Gastrocnemius medialis (tissue), 4 donors: ENCODE measurements at places on chromosomes 3 and 15.

- no peak for DNase-seq
These were observed 750 bp downstream of the SLC33A1 start for GRCh38 chr3:155853214-155854140.

- no peak for DNase-seq
These were observed 65.2 kb upstream of the GLCE start for GRCh38 chr15:69095274-69095673.

DNA sequence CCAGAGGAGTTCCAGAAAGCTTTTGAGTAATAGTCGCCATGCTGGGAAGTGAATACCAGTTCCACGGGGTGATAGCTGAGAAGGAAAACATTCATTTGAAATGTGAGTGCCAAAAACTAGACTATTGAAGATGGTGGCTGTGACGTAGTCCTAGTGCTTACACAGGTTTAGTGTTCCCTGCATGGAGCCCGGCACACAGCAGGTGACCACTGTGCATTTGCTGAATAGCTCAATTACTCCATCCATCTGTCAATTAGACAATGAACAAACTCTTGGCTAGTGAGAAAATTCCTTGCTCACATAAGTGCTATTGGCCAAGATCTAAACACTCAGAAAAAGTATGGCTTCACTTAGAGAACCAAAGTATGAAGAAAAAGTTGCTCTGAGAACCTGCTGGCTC, 448.1 kb upstream of the WNT5A start:
- DNase-seq: no peak

GRCh38 chr3:14962762-14963161, 15.4 kb downstream of the NR2C2 start:
- no peak for DNase-seq

GRCh38 chr3:102450976-102451375, 16.2 kb downstream of the ZPLD1 start:
- no peak for DNase-seq

DNA sequence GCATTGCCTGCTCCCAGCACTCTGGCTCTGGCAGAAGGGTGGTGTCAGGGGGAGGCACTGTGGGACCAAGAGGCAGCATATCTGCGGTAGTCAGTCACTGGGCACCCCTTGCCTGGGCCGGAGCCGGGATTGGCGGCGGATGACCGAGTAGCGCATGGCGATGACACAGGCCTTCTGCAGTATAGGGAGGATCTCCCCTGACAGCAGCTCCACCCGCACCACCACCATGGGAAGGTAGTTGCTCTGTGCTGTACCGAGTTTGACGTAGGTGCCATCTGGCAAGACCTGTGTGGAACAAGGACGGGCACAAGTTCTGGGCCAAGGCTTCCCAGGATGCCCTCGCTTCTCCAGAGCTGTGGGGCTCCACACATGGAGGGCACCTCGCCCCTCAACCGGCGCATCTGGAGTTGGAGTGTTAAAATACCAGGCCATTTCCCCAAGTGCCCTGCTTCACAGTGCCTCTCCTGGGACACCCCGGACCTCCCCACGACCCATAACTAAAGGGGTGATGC, 6.6 kb downstream of the ACOX2 start:
- no peak for DNase-seq

DNA sequence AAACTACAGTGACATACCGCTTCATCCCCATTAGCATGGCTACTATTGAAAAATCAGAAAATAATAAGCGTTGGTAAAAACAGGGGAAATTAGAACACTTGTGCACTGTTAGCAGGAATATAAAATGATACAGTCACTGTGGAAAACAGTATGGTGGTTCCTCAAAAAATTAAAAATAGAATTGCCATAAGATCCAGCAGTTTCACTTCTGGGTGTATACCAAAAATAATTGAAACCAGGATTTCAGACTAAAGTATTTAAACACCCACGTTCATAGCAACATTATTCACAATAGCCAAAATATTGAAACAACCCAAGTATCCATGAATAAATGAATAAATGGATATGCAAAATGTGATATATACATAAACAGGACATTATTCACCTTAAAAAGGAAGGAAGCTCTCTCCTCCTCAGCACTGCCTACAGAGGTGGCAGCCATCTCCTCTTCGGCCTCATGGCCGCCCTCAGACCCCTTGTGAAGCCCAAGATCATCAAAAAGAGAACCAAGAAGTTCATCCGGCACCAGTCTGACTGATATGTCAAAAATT, 34.1 kb downstream of the NGLY1 start:
- DNase-seq: no peak

DNA sequence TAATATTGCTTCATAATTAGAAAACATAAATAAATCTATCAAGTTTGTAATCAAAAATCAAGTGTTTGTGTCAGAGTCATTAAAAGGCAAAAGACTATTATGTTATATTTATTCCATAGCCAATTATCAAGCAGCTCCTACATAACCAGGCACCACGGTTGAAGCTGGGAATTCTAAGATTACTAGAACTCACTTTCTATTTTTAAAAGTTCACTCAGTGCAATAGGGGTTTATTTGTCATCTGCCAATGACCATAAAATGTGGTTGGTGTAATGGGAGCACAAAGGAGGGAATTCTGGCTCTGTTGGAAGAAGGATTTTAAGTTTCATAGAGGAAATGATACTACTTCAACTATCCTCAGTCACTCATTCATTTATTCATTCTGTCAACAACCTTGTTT, 57.7 kb downstream of the TRIM69 start:
- DNase-seq: no peak

GRCh38 chr3:23665741-23666140, 140.0 kb upstream of the UBE2E1 start:
- DNase-seq: no peak
